ENCODE measurements at places on chromosomes 12 and 14.

DNA sequence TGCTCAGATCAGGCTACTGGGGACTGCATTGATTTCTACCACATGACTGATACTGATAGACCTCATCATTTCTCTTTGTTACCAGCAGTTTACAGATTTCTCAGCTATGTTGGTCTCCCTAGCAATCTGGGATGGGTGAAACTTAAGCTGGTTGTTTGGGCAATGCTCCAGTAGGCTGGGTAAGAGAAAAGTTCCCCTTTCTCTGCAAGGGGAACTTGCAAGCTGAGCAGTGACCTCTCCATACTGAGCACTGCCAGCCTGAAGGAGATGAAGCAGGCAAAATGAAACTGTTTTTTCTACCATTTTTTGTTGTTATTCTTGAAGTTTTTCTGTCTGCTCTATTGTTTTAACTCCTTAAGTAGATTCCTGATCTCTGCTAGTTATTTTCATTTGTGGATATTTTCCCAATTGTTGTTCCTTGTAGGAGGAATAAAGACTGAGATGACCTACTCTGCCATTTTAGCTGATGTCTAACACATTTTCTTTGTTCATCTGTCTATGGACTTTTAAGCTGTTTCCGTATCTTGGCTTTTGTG lies 1.3 kb upstream of the OR4M1 start:
- no peak for DNase-seq

DNA sequence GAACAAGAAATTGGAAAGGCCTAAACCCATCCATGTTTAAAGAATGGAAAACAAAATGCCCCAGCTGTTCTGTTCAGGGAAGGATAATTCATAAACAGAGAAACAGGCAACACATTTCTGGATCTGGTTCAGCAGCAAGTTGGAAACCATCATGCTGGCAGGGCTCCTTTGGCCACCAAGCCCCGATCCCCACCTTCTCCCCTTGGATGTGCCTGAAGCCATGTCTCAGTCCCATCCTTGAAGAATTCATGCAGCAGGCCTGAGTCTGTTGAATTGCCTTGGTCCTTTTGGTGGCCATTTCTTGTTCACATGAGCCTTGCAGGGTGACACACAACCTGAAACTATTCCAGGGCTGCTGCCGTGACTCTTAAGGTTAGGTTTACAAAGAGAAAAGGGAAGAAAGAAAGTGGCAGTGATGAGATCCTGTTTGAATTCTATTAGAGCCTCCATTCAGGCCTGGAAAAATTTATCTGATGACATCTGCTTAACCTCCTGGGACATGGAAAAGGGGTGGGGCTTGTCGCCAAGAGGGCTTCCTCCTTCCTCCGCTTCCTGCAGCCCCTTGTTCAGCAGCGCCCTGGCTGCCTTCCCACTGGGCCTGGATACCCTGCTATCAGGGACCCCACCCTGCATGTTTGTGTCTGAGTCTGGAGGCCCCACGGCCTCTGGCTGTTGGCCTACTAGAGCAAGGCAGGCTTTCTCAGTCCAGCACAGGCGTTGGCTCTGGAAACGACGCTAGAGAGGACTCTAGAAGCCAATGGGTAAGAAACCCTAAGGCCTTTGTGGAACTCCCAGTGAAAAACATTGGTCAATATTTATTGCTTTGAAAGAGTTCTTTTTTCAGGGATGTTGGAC lies 341.9 kb downstream of the C12orf75 start:
- no peak for DNase-seq

DNA sequence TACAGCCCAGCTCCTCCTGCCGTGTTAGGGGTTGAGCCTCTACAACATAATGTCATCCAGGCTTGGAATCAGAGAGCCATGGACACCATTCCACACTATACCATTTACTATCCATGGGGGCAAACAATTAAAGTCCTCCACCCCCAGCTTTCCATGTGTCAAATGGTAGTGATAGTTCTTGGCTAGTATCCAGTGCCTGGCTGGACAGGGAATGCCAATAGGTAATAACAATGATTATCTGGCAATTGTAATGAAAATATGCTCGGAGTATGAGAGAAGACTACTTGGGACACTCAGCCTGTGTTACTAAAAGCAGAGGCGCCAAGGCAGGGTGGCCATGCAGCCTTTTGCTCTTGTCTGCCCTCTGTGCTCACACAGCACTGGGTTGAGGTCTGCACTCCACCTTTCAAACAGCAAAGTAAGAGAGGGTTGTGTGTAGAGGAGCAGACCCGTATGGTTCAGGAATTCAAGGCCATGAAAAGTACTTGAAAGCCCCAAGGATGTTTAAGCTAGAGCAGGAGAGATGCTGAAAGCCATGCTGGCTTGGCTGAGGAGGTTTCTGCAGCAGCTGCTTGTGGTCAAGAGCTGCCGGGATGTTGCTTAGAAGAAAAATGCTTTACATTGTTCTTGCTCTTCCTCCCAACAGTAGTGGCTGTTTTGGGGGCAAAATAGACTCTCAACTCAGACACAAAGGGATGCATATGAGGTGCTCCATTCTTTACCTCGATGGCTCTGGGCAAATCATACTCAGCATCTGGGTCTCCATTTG lies 10.6 kb downstream of the SERPINA3 start:
- DNase-seq, result no peak

DNA sequence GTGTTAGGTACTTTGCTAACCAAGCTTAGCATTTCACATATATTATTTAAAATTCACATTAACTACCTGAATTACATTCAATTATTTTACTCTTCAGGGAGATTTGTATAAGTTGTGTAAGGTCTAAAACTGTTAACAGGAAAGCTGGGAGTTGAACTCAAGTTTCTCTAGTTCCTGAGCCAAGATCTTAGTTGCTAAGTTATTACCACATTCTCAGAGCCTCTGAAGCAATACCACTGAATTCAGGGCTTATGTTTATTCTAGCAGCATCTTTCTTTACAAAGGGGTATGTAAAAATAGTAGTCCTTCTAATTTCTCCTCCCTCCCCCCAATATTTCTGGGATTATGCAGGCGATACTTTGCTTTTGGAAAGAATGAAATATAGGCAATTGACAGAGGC lies 786.8 kb downstream of the DIO2 start:
- DNase-seq, result no peak

- no peak for DNase-seq
Observed at GRCh38 chr14:70567791-70568190, 32.7 kb downstream of the MED6 start.

GRCh38 chr12:92062539-92063493 lies 82.8 kb downstream of the BTG1 start:
- no peak for DNase-seq

GRCh38 chr14:74441113-74441512 lies 15.1 kb upstream of the SYNDIG1L start:
- DNase-seq, result no peak

DNA sequence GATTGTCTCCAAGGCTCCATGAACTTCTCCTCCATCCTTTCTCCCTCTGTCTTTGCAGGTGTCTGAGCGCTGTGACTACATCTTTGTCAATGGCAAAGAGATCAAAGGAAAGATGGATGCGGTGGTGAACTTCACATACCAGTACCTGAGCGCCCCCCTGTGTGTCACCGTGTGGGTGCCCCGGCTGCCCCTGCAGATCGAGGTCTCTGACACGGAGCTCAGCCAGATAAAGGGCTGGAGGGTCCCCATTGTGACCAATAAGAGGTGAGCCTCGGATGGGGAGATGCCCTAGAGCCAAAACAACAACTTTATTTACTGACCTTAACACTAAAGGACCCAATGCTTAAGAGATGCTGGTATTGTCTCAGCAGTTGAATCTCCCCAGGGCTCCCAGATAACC lies 130.0 kb downstream of the SLC15A4 start:
- DNase-seq, result no peak

- DNase-seq, result no peak
Observed at GRCh38 chr14:90109858-90110257, 48.1 kb downstream of the KCNK13 start.

GRCh38 chr14:60273956-60274355 lies 24.9 kb downstream of the PPM1A start:
- no peak for DNase-seq

DNA sequence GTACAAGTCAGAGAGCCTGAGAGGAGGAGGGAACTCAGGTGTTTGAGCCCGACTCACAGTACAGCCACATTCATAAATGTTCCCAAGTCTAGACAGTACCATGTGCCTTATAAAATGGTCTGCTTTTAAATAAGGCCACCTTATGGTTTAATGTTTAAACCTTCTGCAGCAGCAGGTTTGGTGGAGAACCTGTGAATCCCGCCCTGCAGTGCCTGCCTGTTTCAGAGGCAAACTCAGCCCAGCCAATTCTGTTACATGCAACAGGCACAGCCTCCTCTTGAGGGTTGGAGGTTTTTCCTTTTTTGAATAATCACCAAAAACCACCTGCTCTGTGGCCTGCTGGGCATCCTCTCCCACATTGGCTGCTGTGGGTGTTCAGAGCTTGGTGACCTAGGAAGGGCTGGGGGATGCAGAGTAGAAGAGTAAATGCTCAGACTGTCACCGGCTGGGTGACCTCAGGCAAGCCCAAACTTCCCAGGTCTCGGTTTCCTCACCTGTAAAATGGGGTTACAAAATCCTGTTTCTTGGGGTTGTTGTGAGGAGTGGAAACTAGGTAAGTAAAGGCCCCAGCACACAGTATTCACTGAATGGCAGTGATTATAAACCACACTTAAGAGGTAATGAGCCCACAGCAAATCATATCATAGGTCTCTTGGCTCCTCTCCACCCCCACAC lies 28.0 kb downstream of the NUAK1 start:
- DNase-seq, result no peak

DNA sequence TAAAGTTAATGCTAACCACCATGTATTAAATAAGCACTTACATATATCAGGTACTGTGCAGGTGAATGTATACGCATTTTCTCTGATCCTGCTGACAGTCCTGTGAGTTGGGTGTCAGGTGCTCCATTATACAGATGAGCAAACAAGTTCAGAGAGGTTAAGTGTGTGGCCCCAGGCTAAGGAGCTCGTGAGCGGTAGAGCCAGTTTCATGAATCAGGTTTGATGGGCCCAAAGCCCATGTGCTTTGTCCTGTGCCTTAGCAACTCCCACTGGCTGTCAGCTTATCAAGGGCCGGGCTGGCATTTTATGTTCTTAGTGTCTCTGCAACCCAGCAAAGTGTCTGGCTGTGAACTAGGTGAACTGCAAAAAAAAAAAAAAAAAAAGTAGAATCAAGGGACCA lies 701.2 kb upstream of the TBX3 start:
- DNase-seq, result no peak

DNA sequence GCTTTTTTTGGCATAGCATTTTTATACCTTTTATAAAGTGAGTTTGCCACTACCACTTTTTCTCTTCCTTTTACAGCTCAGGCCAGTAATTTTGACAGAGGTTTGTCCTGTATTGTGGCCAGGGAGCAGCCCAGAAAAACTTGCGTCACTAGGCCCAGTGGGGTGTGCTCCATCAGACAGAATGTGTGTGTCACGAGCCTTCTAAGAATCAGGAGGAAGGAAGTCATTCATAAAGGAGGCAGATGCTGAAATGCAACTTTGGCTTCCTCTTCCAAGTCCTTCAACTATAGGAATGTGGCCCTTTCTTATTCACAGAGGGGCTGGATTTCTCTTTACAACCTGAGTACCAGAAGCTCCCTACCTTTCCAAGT lies 10.1 kb upstream of the RAB35 start:
- DNase-seq, result no peak

DNA sequence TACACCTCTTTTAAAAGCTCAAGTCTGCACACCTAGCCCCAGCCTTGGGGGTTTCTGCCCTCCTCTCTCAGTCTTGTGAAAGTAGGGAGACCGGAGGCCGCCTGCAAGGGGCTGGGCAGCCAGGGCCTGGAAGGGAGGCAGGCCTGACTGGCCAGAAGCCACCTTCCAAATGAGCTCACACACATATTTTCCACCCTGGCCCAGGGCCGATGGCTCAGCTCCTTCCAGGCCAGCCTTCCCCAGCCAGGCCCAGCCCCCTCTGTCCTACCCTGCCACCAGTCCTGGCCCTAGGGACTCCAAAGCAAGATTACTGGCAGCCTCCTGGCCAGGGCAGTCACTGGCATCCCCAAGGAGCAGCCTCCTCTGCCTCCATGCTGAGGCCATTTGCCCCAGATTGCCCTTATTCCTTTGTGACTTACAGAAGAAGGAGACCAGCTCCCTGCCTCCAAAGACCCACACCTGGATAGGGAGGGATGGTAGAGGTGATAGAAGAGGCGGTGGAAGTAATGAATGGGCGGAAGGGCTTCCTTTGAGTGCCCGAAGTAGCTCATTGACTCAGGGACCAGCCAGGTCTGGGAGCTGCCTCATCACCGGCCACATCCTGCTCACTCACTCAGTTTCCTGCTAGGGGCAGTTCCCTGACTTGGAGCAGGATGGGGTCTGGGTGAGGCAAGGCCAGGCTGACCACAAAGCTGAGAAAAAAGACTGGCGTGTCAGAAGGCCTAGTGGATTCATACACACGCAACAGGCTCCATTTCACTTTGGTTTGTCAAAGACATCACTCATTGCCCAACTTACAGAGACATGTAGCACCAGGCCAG lies 14.8 kb downstream of the MMP14 start:
- DNase-seq, result no peak

GRCh38 chr12:8011331-8011730 lies 21.2 kb upstream of the FOXJ2 start:
- DNase-seq, result no peak

DNA sequence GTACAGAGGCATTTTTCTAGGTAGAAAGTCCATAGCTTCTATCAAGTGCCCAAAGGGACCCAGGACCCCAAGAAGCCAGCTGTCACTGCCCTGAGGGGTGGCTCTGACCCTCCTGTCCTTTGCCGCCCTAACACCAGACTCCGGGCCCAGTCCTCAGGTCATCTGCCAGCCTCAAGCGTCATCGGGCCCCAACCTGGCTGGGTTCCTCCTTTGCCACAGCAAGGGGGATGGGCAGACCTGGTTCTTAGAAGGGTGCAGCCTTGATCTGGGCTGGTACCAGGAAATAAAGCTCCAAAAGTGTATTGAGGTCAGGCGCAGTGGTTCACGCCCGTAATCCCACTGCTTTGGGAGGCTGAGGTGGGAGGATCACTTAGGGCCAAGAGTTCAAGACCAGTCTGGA lies 27.1 kb upstream of the FAM222A start:
- no peak for DNase-seq

Measured in activated T-cell treated with anti-CD3 and anti-CD28 coated beads, Interleukin-2, amount 50 U/mL, for 1 hour (primary cell).